Spinal cord (tissue), 10 donors: ENCODE measurements at places on chromosomes 1 and 21. TPM values are rescaled to one million over a fixed set of nuclear protein-coding genes. Genes with fewer than 3 reads are reported as not detected.

DNA sequence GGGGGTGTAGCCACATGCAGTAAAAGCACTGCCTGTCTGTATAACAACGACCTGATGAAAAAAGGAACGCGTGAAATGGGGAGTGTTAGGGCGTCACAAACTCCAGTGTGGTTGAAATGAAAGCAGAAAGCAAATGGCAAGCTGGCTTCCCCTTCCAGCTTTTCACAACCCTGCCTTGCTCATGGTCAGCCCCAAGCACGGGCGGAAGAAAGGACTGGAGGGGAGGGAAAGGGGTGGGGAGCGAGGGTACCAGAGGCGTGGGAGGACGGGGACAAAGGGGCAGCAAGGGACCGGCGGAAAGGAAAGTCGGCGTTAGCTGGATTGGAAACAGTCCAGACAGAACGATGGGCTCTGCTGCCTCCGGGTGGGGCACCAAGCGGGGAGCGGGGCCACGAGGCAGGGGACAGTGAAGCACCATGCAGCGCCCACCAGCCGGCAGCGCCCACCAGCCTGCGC is 9.6 kb downstream of the VPS26C start:
- DNase-seq = no peak
- H3K36me3 ChIP-seq = no peaks in the 10 kb centered on the region
- H3K4me3 ChIP-seq = peak overlapping the region; percentile 55
- peak overlapping the region; percentile 81 for H3K27ac ChIP-seq

- no peak overlapping the region for H3K27ac ChIP-seq
- DNase-seq = no peak
- no peaks in the 10 kb centered on the region for H3K27me3 ChIP-seq
- H3K4me1 ChIP-seq = peaks cover 1% of the 10 kb centered on the region
These were observed 18.3 kb downstream of the KCNA2 start for GRCh38 chr1:110587906-110588305.

- H3K4me3 ChIP-seq = no peak overlapping the region
- peaks cover 24% of the 10 kb centered on the region for H3K27me3 ChIP-seq
- H3K4me1 ChIP-seq = peaks cover 23% of the 10 kb centered on the region
- no peak overlapping the region for H3K27ac ChIP-seq
These were observed 4.0 kb upstream of the PKP1 start for GRCh38 chr1:201279313-201279712.

GRCh38 chr1:116769561-116769977 is 15.3 kb downstream of the CD2 start:
- no peaks in the 10 kb centered on the region for H3K4me1 ChIP-seq
- no peaks in the 10 kb centered on the region for H3K36me3 ChIP-seq
- H3K27ac ChIP-seq = no peak overlapping the region

GRCh38 chr21:38988509-38989378 is 183.0 kb downstream of the ETS2 start:
- H3K36me3 ChIP-seq = no peaks in the 10 kb centered on the region
- no peak overlapping the region for H3K4me3 ChIP-seq
- peak overlapping the region; percentile 76 for H3K27ac ChIP-seq
- DNase-seq = peak; percentile 75
- peaks cover 4% of the 10 kb centered on the region for H3K27me3 ChIP-seq
- peaks cover 69% of the 10 kb centered on the region for H3K4me1 ChIP-seq

DNA sequence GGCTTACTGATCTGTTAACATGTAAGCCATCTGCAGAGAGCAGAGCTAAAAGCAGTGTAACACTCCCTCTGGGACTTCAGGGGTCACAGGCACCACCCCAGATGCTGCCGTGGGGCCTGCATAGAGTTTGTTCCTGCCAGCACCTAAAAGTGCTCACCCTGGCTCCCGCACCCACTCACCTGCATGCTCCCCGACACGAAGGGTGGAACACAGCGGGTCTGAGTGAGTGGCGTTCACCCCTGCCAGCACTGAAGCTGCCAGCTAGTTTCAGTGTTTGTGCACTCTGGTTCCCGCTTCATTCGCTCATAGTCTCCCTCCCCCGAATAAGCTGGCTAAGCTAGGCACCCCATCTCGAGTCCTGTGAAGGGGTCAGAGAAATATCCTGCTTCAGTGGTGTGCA is 1681.0 kb downstream of the NCAM2 start:
- no peak for DNase-seq
- H3K4me3 ChIP-seq = no peak overlapping the region
- H3K27ac ChIP-seq = no peak overlapping the region

The FAM78B gene
- total RNA-seq = 4.5 TPM

The OR10J1 gene
- total RNA-seq = not detected

DNA sequence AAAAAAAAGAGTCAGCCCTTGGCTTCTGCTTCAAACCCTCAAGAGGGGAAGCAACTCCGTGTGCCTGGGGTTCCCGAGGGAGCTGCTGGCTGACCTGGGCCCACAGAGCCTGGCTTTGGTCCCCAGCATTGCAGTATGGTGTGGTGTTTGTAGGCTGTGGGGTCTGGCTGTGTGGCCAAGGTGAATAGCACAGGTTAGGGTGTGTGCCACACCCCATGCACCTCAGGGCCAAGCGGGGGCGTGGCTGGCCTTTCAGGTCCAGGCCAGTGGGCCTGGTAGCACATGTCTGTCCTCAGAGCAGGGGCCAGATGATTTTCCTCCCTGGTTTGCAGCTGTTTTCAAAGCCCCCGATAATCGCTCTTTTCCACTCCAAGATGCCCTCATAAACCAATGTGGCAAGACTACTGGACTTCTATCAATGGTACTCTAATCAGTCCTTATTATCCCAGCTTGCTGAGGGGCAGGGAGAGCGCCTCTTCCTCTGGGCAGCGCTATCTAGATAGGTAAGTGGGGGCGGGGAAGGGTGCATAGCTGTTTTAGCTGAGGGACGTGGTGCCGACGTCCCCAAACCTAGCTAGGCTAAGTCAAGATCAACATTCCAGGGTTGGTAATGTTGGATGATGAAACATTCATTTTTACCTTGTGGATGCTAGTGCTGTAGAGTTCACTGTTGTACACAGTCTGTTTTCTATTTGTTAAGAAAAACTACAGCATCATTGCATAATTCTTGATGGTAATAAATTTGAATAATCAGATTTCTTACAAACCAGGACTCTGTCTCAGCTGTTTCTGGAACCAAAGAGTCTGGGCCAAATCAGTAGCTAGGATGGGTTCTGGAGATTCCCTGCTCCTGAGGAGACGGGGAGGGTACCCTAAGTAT is 26.8 kb upstream of the KDM4A start:
- no peak for DNase-seq
- no peaks in the 10 kb centered on the region for H3K27me3 ChIP-seq
- no peak overlapping the region for H3K27ac ChIP-seq

The CLDN8 gene
- total RNA-seq = not detected

The OR2L5 gene
- total RNA-seq = 0.17 TPM

The ARHGAP30 gene
- total RNA-seq = 2.1 TPM

GRCh38 chr21:14241297-14241696 is 25.3 kb downstream of the RBM11 start:
- H3K4me1 ChIP-seq = no peaks in the 10 kb centered on the region
- no peak overlapping the region for H3K4me3 ChIP-seq
- H3K36me3 ChIP-seq = no peaks in the 10 kb centered on the region
- no peak for DNase-seq
- no peak overlapping the region for H3K27ac ChIP-seq

The VSIG8 gene
- total RNA-seq = not detected

- no peaks in the 10 kb centered on the region for H3K4me1 ChIP-seq
- H3K27ac ChIP-seq = no peak overlapping the region
- no peak for DNase-seq
- no peak overlapping the region for H3K4me3 ChIP-seq
- no peaks in the 10 kb centered on the region for H3K27me3 ChIP-seq
These were observed 71.6 kb upstream of the GRIK3 start for GRCh38 chr1:37105911-37106310.

- no peak overlapping the region for H3K4me3 ChIP-seq
- no peak for DNase-seq
- H3K4me1 ChIP-seq = no peaks in the 10 kb centered on the region
- no peak overlapping the region for H3K27ac ChIP-seq
- no peaks in the 10 kb centered on the region for H3K36me3 ChIP-seq
- no peaks in the 10 kb centered on the region for H3K27me3 ChIP-seq
These were observed 52.2 kb downstream of the GREM2 start for GRCh38 chr1:240559781-240560180.

GRCh38 chr1:92701147-92701546 is 83.8 kb downstream of the EVI5 start:
- no peaks in the 10 kb centered on the region for H3K4me1 ChIP-seq
- H3K27ac ChIP-seq = no peak overlapping the region
- no peak for DNase-seq
- no peaks in the 10 kb centered on the region for H3K27me3 ChIP-seq

The AMY1A gene
- total RNA-seq = not detected

The SPRR2F gene
- 0.22 TPM for total RNA-seq

DNA sequence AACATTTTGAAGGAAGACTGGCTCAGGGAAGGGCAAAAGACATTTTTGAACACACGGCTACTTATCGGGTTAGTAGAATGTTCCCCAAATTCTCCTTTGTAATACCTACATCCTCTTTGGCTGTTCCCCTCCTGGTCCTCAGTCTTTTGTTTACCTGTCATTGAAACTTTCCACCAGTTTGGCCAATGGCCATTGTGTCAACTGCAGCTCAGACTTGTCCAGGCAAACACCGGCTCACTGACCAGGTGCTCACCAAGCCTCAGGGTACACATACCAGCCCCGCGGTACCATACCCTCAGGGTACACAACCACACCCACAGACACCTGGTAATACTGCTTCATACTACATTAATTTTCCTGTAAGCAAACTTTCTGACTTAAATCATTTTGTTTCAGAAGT is 84.8 kb upstream of the ZNF648 start:
- H3K4me3 ChIP-seq = no peak overlapping the region
- no peak for DNase-seq
- no peaks in the 10 kb centered on the region for H3K36me3 ChIP-seq
- H3K27me3 ChIP-seq = no peaks in the 10 kb centered on the region

The C1orf167 gene
- total RNA-seq = 4.7 TPM

The TNFRSF4 gene
- total RNA-seq = 1.5 TPM

- H3K36me3 ChIP-seq = no peaks in the 10 kb centered on the region
- no peak for DNase-seq
- H3K27ac ChIP-seq = no peak overlapping the region
- no peak overlapping the region for H3K4me3 ChIP-seq
These were observed 758.5 kb upstream of the NEGR1 start for GRCh38 chr1:73040811-73041210.

DNA sequence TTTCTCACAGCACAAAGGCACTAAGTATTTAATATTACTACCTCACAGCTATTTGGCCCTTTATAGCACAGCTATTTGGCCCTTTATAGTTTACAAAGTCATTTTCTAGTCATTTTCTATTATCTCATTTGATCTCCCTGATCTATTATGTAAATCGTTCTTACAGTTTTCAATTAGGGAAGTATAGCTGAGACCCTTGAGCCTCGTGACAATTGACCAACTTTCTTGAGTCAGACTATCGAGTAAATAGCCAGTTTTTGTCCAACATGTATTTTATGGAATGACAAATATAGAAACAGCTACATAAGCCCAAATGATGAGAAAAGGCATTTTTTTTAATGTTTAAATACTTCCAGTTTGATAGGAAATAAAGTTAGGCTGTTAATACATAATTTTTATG is 7.0 kb upstream of the ANGPTL1 start:
- no peak overlapping the region for H3K4me3 ChIP-seq
- H3K27me3 ChIP-seq = no peaks in the 10 kb centered on the region
- no peaks in the 10 kb centered on the region for H3K4me1 ChIP-seq
- no peak for DNase-seq
- H3K36me3 ChIP-seq = no peaks in the 10 kb centered on the region

The SPRTN gene
- total RNA-seq = 18.0 TPM

DNA sequence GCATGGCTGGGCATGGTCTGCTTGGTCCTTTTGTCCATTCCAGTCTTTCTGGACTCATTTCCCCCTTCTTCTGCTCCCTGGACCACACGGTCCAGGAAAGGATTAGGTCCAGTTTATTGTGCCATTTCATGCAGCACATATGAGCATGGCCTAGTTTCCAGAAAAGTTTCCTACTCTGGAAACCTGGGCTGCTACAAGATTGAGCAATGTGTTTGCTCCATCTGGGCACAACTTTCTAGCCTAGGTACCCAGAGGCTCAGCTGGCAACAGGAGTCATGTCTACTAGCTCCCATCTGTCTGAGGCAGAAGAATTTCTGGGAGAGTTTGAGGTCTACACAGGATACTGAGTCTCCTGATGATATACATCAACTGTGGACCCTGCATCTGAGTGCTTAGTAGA is 14.8 kb downstream of the FMOD start:
- peaks cover 2% of the 10 kb centered on the region for H3K27me3 ChIP-seq
- H3K4me3 ChIP-seq = no peak overlapping the region
- DNase-seq = no peak
- peaks cover 16% of the 10 kb centered on the region for H3K4me1 ChIP-seq
- no peak overlapping the region for H3K27ac ChIP-seq

GRCh38 chr1:199029401-199029800 is 390.6 kb downstream of the PTPRC start:
- H3K4me3 ChIP-seq = no peak overlapping the region
- H3K27ac ChIP-seq = no peak overlapping the region

The GJA4 gene
- 4.0 TPM for total RNA-seq

GRCh38 chr1:209772126-209772525 is 12.2 kb downstream of the C1orf74 start:
- H3K4me1 ChIP-seq = no peaks in the 10 kb centered on the region
- no peak overlapping the region for H3K27ac ChIP-seq
- H3K36me3 ChIP-seq = no peaks in the 10 kb centered on the region
- DNase-seq = peak; percentile 60
- no peak overlapping the region for H3K4me3 ChIP-seq

DNA sequence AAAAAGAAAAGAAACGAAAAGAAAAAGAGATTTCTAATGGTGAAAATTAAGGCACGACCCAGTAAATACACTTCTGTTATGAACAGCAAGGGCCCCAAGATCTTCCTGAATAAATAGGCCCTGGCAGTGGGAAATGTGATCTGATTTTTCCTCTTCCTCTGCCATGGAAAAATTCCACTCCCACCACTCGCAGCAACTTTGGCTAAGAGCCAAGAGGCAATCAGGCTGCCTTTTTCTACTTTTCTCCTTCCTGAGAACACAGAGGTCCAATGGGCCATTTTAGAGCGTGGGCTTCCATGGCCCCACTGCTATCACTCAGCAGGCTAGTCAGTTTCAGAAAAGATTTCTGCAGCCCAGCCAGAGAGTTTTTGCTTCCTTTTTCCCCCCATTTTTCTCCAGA is 33.7 kb upstream of the AK4 start:
- peak overlapping the region; percentile 43 for H3K27ac ChIP-seq
- no peaks in the 10 kb centered on the region for H3K27me3 ChIP-seq
- no peak overlapping the region for H3K4me3 ChIP-seq
- peaks cover 2% of the 10 kb centered on the region for H3K4me1 ChIP-seq
- DNase-seq = peak; percentile 28

- peaks cover 29% of the 10 kb centered on the region for H3K4me1 ChIP-seq
- DNase-seq = peak; percentile 91
- H3K4me3 ChIP-seq = peak overlapping the region; percentile 82
These were observed 3.2 kb downstream of the ATP1B1 start for GRCh38 chr1:169109561-169110134.
